SK-MEL-5 (cell line): ENCODE measurements at places on chromosomes 5 and 9. TPM values are rescaled to one million over a fixed set of nuclear protein-coding genes. Genes with fewer than 3 reads are reported as not detected.
A peak's percentile ranks its signal among the peaks of the same experiment; 100 is the strongest.

TUSC1 gene
- not detected in 2 replicates for total RNA-seq

DNA sequence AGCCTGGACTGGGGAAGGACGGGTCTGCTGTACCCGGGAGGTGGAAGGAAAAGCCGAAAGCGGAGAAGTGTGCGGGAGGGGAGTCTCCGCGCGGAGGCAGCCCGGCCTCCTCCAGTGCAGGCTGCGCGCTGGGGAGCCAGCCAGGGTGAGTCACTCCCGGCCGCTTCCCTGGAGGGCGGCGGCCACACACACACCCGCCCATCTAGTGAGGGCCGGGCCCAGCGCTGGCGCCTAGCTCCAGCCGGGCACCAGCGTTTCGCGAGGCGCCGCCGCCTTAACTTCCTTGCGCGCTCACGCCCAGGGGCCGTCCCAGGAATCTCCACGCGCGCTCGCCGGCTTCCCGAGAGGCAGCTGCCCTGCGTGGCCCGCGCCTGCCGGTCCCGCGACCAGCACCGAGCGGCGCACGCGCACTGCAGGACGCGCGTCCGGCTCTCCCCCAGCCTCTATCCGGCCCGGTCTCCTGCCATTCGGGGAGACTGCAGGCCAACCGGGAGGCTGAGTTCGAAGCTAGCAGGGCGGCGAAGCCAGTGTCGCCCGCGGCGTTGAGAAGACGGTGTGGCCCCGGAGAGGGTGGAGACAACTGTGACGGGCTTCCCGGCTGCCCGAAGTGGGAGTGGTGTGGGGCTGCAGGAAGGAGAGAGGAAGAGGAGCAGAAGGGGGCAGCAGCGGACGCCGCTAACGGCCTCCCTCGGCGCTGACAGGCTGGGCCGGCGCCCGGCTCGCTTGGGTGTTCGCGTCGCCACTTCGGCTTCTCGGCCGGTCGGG lies at the start of gene JAK2:
Gene JAK2 (plus strand): TSS at position 652 of the 765 bp plus-strand sequence. CDS start 36,716 bp downstream, outside the sequence.
- DNase-seq: peak; percentile 92

DNA sequence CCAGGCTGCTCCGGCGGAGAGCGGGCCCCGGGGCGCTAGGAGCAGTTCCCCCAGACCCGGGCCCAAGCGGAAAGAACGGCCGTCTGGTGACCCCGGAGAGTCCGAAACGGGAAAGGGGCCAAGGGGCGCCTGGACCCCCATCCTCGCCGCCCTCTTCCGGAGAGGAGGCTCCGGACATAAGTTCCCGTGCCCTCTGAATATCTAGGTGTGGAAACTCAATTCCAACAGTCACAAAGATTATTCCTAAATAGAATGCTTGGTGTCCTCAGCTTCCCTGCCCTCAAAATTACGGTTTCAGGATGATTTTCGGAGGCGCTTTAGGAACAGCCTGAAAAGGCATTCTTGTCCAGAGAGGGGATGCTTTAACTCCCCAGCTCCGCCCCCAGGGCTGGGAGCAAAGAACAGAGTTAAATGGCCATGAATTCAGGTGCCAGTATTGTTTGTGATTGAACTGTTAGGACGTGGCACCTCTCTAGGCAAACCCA lies 681 bp upstream of the LHFPL2 start:
- peak; percentile 29 for DNase-seq

DNA sequence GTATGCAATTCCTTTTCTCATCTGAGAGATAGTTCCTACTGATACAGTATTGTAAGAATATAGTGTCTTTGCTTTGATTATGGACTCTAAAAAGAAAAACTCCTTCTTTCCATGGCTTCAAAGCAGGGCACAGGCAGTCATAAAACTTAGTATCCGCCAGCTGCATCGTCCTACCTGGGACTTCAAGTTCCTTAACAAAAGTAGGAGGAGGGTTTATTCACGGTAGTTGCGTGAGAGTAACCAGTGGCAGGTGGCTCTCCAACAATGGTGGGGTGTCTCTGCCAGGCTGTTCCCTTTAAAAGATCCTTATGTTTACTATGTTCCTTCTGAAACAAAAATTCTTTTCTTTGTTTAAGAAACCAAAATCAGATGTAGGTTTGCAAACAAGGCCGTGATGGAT lies 173.5 kb upstream of the DMAC1 start:
- DNase-seq: no peak

- no peak for DNase-seq
These were observed 149.4 kb downstream of the C5orf15 start for GRCh38 chr5:133818869-133819600.

- DNase-seq: no peak
These were observed 296.6 kb upstream of the DAB2 start for GRCh38 chr5:39721394-39721793.
